Colonic mucosa (tissue), 4 donors: ENCODE measurements at places on chromosomes 6 and 20. TPM values are rescaled to one million over a fixed set of nuclear protein-coding genes. Genes with fewer than 3 reads are reported as not detected.

Gene TP53TG5
- 0.40 TPM for total RNA-seq

Gene PRDM13
- total RNA-seq = not detected

Gene TNNC2
- total RNA-seq = 3.8 TPM

Gene VWA7
- 10.1 TPM for total RNA-seq

Gene RGS17
- 0.25 TPM for total RNA-seq

Gene LGSN
- 13.2 TPM for total RNA-seq

GRCh38 chr6:139473231-139473701, 98.8 kb upstream of the CITED2 start:
- DNase-seq = no peak

GRCh38 chr6:112251171-112251875, 3.0 kb downstream of the LAMA4 start:
- DNase-seq = no peak

GRCh38 chr20:25461786-25462545, 54.5 kb downstream of the GINS1 start:
- DNase-seq = no peak

- peak; percentile 11 for DNase-seq
Measured at GRCh38 chr20:25269057-25269832, 21.4 kb downstream of the PYGB start.

DNA sequence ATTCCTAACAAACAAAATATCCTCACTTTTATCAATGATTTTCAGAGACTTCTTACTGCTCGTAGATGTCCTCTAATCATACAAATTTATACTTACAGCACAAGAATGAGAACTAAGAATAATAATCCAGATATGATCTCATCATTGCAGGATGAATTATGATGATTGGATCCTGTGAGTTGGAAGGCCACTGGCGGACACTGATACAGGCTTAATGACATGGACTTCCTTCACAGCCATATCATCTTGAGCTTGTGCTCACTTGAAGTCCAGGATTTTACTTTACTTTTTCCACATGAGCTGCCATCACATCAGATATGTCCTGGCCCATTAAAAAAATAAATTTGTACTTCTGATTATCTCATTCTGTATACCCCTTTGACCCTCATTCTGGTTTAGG, 94.3 kb downstream of the NKAIN2 start:
- DNase-seq = no peak

- no peak for DNase-seq
Measured at GRCh38 chr6:44775121-44775520, 387.6 kb downstream of the CDC5L start.

DNA sequence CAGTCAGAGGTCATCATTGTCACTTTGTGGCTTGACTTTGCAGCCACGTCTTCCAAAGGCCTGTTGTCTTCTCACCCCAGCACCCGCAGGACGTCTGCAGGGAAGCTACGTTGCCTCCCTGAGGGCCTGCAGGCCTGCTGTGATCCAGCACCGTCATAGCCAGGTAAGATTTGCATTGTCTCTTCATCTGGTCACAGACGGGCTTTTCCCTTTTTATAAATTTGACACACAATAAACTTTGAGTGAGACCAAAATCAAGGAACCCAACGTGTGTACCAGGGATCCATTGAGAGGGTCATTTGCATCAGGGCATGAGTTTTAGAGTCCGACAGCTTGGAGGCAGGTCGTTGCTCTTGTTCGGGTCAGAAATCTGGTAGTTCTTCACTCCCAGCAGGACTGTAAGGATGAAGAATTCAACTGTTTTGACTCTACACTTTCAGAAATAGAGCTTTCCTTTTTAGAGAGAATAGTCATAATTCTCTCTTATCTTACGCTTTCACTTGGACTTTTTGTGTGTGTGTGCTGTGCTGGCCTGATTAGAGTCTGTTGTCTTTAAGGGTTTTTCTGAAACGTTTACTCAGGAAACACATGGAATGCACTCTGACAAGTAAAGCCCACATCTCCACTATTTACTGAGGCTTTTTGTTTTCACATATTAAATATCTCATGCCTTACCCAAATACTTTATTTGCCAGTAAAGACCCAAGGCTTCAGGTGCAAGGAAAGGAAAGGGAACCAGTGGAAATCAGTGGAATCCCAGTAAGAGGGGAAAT, 177.2 kb upstream of the TAB2 start:
- DNase-seq = no peak

DNA sequence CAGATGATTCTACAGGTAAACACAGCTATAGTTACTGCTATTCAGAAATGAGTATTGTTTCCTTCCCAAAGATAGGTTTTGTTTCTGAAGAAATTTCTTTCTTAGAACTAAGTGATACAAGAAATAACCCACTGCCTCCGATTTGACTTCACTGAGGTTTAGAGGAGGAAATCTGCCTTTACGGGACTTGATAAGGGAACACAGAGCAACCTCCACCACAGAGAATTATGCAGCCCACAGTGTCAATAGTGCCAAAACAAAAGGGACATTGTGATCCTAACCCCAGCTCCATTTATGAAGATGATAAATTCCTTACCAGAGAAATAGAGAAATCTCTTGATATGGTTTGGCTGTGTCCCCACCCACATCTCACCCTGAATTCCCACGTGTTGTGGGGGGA, 164.6 kb downstream of the ZNF217 start:
- no peak for DNase-seq

- DNase-seq = no peak
Measured at GRCh38 chr20:13436530-13436929, 202.2 kb downstream of the TASP1 start.

DNA sequence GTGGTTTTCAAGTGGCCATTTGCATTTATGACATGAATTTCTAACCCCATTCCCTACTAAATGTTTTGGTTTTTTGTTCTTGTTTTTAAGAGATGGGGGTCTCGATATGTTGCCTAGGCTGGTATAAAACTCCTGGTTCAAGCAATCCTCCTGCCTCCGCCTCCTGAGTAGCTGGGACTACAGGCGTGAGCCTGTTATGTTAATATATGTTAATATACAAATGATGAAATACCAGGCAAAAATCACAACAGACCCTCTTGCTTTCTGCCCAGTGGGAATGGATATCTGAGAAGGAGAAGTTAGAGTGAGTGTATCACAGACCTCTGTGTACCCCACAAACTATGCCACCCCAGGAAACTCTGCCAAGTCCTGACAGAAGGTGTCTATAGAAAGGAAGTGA, 66.2 kb downstream of the CDC40 start:
- DNase-seq = no peak

DNA sequence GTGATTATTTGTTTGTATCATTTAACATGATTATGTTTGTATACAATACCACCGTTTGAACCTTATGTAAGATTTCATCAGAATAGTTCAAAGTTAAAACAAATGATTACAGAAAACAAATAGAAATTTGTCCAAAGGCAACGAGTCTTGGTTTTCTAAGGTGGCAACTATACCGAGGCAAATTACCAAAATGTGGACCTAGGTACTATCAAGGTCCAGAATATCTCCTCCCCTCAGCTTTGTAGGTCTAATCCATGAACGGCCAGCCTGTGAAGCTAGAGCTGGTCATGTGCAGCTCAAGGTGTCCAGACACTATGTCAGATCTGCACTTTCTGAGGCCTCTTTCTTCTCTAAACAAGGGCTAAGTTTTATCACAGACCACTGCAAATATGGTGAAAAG, 151.7 kb upstream of the BEND3 start:
- no peak for DNase-seq

- DNase-seq = no peak
Measured at GRCh38 chr6:35948725-35949124, 27.8 kb upstream of the SRPK1 start.

DNA sequence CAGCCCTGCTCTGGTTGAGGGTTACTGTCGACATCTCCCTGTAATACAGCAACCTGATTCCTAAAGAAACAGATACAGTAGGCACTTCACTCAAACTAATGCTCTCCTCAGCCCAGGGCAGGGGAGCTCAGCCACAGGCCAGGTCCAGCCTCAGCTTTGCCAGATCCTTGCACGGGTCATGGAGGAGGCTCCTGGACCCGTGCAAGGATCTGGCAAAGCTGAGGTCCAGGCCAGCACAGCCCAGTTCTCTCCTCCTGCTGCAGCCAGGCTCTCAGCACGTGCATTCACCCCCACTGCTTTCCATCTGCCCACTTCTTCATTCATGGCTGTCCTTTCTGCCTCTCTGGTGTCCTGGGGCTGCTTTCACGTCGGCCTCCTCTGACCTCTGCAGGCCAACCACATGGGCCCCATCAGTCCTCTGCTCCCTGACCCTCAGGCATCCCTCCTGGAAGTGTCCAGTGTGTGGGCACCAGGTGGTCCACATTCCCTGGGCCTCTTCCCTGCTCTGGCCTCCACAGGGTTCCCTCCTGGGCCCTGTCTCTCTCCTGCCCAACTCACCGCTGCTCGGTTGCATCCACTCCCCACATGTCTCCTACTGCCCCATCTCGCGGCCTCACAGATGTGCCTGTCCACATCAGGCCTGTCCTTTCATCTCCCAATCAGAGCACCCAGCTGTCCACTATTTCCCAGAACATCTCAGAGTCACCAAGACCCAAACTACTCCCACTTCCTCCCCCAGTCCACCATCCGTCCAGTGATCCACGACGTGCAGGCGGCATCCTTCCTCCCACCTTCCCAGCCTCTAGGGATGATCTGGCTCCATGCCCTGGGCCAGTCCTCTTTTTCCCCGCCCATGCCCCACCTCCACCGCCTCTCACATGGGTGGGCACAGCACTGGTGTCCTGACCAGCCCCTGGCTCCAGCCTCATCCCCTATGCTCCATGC, 11.8 kb upstream of the CD93 start:
- DNase-seq = no peak

- DNase-seq = no peak
Measured at GRCh38 chr6:123635567-123635966, 1.2 kb downstream of the TRDN start.

DNA sequence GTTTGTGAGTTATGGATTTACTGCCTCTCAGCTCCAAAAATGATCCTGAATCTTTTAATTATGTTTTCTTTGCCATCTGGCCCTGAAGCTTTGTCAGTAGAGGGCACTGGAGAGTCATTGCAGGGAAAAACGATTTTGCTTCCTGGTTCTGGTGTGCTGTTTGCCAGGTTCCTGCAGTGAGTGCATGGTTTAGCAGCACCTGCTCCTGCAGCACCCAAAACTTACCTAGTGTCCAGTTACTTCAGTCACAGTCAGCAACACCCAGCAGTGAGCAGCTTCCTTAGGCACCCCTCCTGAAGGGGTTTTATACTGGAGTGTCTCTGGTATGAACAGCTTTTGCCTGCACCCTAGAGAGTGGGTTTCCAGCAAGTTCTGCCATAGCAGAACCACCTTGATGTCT, 6.0 kb upstream of the TRIM26 start:
- DNase-seq = peak; percentile 72

GRCh38 chr6:163588220-163588919, 173.9 kb downstream of the QKI start:
- DNase-seq = no peak

DNA sequence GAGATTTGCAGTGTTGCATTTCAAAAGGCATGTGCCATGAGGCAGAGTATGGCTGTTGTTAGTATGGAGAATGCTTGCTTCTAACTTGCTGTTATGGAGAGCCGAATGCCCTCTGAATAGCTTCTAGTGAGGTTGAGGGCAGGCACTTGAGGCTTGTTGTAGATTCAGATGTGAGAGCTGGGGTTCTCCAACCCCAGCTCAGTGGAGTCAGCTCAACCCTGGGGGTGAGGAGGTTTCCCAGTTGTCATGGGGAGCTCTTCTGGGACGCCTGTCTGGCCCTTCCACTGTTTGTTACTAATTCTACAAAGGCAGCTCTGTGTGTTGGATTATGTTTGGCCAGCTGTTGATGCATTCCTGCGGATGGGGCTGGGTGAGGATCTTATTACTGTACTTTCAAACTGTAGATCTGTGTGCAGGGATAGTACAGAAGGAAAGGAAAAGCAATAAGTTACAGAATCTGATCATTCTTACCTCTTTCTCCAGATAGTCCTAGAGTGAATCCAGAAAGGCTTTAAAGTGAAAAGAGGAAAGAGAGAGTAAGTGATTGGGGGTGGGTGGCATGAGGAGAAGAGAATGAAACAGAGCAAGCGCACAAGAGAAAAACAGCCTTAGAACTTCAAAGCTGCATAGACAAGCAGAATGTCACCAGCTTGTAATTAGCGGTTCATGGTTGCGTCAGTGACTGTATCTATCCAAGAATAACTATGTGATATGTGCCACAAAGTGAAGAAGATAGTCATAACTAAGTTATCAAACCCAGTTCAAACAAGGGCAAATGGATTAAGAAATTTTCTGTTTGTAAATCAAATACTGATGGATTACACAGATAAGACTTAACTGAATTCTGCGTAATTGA, 148.7 kb downstream of the PRL start:
- DNase-seq = peak; percentile 21

- DNase-seq = no peak
Measured at GRCh38 chr6:15096894-15097837, 148.7 kb upstream of the JARID2 start.

DNA sequence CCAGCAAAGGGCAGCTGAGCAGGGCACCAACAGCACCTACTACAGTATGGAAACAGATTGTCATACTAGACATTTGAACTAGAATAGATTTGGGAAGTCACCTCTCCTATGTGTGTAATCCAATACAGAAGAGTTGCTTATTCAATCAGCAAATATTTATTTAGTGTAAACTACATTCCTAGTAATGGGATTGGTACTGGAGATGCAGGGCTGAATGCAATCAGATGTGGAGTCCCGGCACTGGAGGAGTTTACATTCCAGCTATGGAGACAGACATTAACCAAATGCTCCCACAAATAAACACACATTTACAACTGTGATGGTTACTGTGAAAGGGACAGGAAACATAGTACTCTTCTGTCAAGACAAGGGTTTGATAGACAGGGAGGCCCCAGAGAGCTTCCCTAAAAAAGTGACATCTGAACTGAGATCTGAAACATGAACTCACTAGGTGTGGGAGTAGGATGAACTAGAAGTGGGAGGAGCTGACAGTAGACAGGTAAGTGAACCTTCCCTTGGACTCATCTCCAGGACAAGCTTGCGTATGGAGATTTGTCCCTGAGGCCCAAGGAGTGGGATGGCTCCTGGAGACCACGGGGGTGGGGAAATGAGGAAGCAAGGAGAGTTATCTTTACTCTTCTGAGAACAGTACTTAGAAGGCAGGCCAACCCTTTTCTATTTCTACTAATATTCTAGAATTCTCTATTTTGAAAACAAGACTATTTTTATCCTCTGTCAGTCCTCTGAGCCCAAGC, 420.5 kb downstream of the MAFB start:
- no peak for DNase-seq

DNA sequence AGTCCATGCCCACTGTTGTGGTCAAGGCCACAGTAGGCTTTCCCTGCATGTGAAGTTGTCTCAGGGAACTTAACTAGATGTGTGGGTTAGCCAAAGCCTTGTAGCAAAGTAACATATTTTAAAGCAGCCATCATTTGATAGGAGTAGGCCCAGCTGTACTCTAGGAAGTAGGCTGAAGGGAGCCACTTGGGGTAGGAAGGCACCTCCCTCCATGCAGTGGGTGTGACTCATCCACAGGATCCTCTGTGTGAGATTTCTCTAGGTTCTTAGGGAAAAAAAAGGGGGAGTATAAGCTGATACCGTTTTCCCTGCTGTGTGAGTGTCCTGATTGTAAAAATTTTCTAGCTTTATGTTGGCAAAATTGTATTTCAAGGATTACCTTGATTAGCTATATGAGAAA, 44.7 kb downstream of the VAPB start:
- DNase-seq = peak; percentile 33

- peak; percentile 75 for DNase-seq
Measured at GRCh38 chr6:106927531-106928398, 46.8 kb downstream of the CD24 start.
